A375 (cell line): ENCODE measurements at places on chromosomes 2 and 18. TPM values are rescaled to one million over a fixed set of nuclear protein-coding genes. Genes with fewer than 3 reads are reported as not detected.

POTEC gene
- total RNA-seq = 0.88 and 0.91 TPM in 2 replicates

SAP130 gene
- total RNA-seq = 4.1 and 6.4 TPM in 2 replicates

AQP12A gene
- not detected in 2 replicates for total RNA-seq

MGAT4A gene
- 0.41 and 2.5 TPM in 2 replicates for total RNA-seq

MOCOS gene
- total RNA-seq = 54.0 and 55.7 TPM in 2 replicates

GPR45 gene
- total RNA-seq = not detected in 2 replicates

TUBB8B gene
- not detected in 2 replicates for total RNA-seq

PLA2R1 gene
- 0.79 and 0.88 TPM in 2 replicates for total RNA-seq

ANKMY1 gene
- total RNA-seq = 8.8 and 11.7 TPM in 2 replicates

ADD2 gene
- 11.0 and 20.1 TPM in 2 replicates for total RNA-seq

SLC14A1 gene
- total RNA-seq = 22.7 and 27.3 TPM in 2 replicates

SULT1C2 gene
- total RNA-seq = 2.5 and 3.5 TPM in 2 replicates

BOLL gene
- not detected in 2 replicates for total RNA-seq

CPO gene
- not detected in 2 replicates for total RNA-seq

STEAP3 gene
- total RNA-seq = 3.2 and 4.1 TPM in 2 replicates

ABCG5 gene
- not detected in 2 replicates for total RNA-seq

IL18RAP gene
- total RNA-seq = not detected in 2 replicates

ASB18 gene
- not detected in 2 replicates for total RNA-seq

CABYR gene
- 4.1 and 4.5 TPM in 2 replicates for total RNA-seq
